ENCODE measurements at places on chromosomes 7 and 10.
A peak's percentile ranks its signal among the peaks of the same experiment; 100 is the strongest.

DNA sequence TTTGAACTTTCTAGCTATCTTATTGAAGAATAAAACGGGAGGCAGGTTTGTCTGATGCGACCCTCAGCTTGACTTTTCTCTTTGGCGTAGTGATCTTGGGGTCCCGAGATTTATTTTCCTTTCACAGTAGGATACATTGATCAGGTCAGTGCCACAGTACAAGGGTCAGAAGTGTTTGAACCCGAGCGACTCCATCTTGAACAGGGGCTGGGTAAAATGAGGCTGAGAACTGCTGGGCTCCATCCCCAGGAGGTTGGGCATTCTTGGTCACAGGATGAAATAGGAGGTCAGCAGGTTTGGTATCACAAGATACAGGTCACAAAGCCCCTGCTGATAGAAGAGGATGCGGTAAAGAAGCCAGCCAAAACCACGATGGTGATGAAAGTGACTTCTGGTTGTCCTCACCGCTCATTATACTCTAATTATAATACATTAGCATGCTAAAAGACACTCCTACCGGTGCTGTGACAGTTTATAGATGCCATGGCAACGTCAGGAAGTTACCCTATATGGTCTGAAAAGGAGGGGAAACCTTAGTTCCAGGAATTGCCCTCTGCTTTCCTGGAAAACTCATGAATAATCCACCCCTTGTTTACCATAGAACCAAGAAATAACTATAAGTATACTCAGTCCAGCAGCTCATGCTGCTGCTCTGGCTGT is 3.0 kb upstream of the TECPR1 start:
- DNase-seq, result no peak

DNA sequence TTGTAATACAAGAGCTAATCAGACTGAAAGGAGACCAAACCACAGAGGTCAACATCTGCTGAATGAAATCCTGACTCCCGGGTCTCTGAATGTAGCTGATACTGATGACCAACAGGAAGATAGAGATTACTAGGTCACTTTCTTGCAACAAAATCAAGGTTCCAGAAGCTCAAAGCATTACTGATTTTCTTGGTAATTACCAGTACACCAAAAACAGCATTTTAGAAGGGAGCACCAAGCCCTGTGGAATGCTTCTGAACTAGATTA is 177.7 kb downstream of the SLC25A13 start:
- no peak for DNase-seq

DNA sequence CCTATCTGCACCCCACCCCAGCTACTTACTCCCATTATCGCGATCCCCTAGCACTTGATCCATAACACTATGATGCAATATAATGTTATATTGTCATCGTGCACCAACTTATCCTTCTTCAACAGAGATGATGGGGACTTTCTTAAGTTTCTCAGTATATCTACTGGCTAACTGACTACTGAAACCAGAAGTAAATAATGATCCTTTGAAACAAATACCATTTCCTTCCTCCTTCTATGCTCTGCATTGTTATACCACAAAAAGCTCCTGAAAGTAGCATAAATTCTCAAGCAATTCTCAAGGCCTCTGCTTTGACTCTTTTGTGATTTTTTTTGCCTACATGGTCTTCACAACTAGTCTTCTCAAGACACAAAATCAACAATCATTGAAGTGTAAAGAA is 68.9 kb downstream of the HTR7 start:
- DNase-seq, result no peak

GRCh38 chr10:44788147-44789129 is 122.7 kb upstream of the TMEM72 start:
- DNase-seq, result no peak

DNA sequence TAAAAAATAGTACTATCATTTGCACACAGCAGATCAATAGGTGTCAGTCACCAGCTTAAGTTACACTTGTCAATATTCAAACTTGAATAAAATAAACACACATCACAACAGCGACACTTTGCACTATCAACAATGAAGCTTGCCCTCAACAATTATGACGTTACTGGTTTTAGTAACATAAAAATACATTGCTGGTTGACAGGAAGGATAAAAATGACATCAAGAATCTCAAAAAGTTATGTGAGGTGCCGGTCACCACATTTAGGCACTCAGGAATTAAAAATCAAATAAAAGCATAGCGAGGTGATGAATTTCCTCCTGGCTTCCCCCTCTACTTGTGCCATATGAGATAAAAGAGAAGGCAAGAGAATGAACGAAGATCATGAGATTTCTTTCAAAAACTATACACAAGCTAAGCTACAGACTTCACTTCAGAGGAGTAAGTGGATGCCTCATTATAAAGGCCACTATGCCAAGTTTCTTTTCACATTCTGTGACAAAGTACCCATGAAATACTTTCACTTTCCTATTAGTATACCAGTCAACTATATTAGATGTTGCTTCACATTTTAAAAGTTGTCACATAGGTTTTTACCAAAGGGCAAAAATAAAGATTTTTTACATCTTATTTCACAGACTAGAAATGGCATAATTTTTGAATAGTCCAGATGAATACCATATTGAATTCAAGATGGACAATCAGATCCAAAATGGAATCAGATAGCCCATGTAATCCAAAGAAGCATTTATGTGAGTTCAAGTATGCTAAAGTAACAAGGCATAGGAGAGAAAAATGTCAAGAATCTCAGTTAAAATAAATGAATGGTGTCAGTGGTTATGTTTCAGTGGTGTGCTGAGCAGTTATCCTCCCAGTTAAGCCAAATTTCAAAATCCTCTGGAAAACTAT is 3.6 kb downstream of the CCDC71L start:
- no peak for DNase-seq

DNA sequence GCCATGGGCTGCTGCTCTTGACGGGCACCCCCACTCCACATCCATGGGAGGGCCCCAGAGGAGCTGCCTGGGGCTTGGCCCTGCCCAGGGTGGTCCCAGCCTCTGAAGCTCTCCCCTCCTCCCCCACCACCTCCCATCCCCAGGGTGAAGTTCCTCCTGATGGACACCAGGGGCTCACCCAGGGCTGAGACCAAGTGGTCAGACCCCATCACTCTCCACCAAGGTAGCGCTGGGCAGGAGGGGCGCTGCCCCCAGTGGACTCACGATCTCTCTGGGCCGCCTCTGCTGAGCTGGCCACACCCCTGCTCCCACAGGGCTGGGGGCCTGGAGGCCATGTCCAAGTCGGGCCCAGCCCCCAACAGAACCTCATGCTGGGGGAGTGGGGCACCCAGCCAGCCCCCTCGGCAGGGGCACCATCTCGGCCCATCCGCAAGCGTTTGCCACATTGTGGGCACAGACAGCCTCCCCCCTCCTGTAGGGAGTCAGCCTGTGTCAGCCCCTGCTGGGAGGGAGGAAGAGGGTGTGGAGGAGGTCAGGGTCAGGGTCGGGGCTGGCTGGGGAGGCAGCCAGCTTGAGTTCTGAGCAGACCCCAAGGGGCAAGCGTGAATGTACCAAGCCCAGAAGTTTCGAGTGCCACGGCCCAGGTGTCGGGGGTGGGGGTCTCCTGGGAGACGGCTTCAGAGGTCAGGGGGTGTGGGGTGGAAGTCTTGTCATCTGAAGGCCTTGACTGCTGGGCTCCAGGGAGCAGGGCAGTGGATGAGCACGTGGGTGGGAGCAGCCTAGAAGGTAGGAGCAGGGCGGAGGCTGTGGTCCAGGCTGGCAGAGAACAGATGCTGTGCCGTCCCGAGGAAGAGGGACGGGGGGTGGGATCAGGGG is 2.8 kb downstream of the UPK3B start:
- no peak for DNase-seq

GRCh38 chr10:60707841-60708240 is 70.4 kb upstream of the CDK1 start:
- no peak for DNase-seq

DNA sequence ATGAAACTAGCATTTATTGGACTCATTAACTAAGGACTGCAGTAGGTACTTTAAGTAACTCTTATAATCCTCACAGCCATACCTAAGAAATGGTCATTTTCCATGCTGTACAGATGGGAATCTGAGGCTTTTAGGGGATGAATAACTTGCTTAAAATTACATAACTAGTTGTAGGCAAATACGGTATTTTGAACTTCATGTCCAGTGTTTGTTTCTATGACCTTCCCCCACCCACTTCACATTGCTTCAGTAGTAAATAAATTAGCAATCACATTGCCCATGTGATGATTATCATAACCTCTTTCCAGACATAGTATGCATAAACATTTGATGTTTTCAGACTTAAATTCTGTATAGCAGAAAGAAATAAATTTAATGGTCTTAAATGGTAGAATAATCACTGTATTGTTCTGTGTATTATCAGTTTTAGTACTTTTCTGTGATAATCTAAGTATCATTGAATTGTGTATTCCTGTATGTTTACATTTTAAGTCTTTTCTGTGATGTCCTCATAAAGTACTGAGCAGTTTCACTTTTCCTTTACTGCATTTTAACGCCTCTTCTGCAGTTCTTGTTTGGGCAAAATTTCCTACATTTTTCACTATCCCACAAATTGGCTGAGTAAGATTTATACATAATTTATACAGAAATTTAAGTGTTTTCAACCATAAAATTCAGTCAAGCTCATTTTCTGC is 48.3 kb downstream of the ANKIB1 start:
- DNase-seq, result no peak

- no peak for DNase-seq
Observed at GRCh38 chr7:134248196-134248595, 68.5 kb downstream of the SLC35B4 start.

GRCh38 chr10:75187961-75188426 is 22.6 kb upstream of the VDAC2 start:
- DNase-seq, result peak; percentile 79

- no peak for DNase-seq
Observed at GRCh38 chr7:5824297-5824610, 42.8 kb upstream of the RNF216 start.

- no peak for DNase-seq
Observed at GRCh38 chr7:92739091-92739490, 97.3 kb downstream of the CDK6 start.

DNA sequence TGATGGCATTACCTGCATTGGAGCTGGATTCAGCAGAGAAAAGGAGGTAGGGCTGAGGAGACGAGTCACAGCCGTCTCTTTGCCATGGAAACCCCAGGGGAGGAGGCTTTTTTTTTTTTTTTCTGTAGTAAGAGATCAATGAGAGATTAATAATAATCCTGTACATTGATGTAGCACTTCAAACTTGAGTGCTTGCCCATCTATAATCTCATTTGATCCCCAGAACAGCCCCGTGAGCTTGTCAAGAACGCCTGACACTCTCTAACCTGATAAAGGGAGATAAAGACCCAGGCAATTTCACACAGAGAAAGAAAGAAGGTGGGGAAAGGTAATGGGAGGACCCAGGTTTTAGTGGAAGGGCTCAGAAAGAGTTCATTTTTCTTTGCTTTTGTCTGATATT is 195.2 kb upstream of the FOXK1 start:
- DNase-seq, result no peak

DNA sequence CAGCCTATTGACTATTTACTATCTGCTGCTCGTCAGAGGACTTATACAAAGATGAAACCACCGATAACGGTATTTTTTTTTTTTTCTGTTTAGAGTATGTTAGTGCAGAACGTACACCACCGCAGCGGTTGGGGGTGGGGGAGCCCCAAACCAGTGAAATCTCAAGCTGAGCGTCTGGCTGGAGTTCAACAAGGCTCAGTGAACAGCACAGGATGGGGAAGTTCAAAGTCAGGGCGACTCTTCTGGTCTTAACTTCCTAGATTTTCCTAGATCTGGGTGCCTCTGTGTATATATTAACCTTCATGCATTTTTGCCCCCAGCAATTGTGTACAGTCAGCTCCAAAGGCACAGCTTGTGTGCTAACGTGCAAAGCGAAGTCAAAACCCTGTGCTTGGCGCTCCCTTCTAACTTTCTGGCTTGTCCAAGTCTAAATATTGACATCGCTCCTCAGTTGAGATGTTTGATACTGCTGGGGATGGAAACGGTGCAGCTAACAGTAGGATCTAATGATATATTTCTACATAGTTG is 1.1 kb downstream of the RHOBTB1 start:
- DNase-seq, result no peak

DNA sequence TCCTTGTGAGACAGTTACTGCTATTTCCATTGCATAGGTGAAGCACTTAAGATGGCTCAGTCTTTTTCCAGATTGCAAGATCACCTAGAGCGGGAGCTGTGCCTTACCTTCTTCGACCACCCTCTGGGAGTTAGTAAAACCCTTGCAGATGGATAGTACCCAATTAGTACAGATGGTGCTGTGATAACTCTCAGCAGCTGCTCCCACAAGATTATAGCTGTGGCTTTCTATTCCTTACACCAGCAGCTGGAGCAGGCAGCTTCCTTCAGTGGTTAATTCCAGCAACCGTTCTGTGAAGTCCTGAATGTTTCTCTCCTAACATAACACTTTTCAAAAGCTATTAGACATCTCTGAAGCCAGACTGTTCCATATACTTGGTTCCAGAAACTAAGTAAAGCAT is 796.8 kb downstream of the XPNPEP1 start:
- DNase-seq, result no peak

- peak; percentile 74 for DNase-seq
Observed at GRCh38 chr10:109894516-109894915, 28.8 kb downstream of the XPNPEP1 start.

DNA sequence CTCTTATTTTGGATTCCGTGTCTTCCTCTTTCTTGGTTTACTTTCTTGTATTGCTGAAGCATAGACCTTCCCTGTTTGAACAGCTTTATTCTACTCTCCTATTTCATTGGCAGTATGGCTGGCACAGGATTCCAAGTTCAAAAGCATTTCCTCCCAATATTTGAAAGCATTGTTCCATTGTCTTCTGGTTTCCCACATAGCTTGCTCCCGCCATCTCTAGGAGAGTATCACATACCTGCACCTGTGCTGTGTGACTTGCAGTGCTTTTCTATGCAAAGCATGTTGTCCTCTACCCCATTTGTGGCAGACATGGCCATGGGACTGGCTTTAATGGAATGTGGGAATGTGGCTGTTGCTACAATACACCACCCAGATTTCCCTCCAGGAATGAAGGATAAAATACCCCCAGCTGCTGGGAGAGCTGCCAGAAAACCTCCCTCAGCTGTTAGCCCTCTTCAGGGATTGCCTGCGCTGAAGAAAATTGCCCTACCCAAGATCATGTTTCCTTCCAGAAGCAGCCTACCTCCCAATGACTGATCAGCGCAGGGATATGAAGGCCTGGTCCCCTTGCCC is 6.9 kb upstream of the MYOF start:
- DNase-seq, result no peak

- no peak for DNase-seq
Observed at GRCh38 chr7:43119371-43120075, 7.1 kb downstream of the HECW1 start.

- no peak for DNase-seq
Observed at GRCh38 chr10:12055732-12056131, 13.0 kb upstream of the DHTKD1 start.

- DNase-seq, result no peak
Observed at GRCh38 chr10:18144396-18144795, 4.2 kb downstream of the CACNB2 start.

DNA sequence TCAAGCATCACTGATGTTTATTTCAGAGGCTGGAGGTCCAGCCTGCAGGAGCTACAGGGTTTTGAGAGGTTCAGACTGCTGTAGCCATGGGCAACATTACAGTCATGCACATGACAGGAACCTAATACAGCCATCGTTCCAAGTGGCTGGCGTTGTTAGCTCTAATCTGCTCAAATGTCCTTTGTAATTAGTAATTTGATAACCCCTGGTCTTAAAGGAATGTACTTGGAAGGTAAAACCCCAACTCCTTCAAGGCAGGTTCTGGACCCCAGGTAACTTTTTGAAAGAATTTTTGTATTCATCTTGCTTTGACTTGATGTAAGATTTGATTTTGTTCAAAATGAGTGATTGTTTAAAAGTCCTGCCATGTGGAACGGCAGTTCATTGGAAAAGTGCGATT is 34.7 kb upstream of the FOXI2 start:
- DNase-seq, result no peak

GRCh38 chr7:97126483-97127171 is 9.1 kb downstream of the SDHAF3 start:
- no peak for DNase-seq

Data from RWPE1 (cell line).